ENCODE measurements at places on chromosomes 1 and 21.

DNA sequence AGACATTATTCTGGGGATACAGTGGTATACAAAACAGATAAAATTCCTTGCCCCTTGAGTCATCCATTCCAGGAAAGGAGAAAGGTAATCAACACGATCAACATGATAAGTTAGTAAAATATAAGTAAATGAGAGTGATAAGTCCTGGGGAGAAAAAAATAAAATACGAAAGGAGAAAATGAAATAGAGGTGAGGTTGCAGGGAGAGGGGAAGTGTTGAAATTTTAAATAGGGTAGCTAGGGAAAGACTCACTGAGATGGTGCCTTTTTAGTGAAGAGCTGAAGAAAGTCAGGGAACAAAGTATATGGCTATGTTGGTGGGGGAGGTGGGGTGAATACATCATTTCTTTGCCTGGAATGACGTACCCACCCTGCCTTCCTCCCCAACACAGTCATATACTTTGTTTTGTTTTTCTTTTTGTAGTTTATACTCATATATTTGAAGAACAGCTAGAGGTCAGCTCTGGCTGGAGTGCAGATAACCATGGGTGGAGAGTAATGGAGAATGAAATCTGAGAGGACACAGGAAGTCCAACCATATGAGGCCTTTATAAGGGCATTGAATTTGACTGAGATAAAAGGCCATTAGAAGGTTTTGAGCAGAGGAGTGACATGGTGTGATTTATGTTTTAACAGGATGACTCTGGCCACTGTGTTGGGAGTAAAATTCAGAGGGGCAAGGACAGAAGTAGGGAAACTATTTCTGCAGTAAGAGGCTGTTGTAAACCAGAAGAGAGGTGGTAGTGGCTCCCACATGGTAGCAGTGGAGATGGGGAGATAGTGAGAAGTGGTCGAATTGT lies 54.8 kb downstream of the OSBPL9 start:
- no peak for DNase-seq

DNA sequence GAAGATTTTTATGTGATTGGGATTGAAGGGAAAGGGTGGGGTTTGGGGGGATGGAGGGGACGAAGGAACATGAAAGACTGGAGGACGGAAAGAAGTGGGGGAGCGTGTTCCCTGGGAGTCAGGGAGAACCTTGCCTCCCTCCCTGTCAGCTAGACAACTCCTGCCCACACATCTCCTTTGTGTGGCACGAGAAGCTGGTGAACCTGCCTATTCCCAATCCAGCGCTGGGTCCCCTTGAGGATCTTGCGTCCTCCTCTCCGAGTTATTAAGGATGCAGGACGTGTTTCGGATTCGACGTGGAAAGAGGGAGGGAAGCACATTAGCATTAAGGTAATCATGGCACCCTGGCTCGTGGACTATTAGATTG lies 1.4 kb downstream of the LRRC7 start:
- DNase-seq: no peak

DNA sequence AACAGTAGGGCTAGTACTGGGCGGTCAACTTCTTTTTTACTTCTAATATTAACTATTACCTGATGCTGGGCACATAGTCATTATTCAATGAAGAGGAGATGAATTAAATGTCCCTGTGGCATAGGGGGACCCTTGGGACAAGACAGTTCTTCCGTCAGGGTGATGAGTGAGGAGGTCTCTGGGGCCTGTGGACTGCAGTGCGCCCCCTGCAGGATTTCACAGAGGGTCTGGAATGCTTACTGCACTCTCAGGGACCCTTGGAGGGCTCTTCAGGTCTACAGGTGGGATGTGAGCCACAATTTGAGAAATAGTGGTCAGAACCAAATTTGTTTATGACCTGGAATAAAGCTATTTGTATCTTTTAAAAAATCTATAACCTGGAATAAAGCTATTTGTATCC lies 149.4 kb downstream of the FAM78B start:
- DNase-seq: no peak

GRCh38 chr1:37073152-37073853 lies 39.0 kb upstream of the GRIK3 start:
- no peak for DNase-seq

DNA sequence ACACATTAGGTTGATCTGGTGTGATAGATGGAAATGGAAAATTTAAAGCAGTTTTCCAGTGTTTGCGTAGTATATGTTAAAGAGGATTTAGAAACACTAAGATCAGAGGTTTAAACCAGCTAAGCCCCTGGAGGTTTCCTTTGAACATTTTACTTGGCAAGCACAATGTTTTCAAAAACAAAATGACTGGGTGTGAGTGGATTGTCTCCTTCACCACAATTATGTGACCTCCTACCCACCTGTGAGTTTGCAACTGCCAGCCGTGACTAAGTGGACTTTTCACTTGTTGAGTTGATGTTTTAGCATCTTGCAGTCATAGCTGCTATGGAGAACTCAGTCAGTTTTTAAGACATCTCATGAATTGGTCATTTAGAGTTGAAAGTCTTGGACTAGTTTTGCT lies 4.7 kb downstream of the CCDC190 start:
- no peak for DNase-seq
